ENCODE measurements at places on chromosomes 2 and 18.

DNA sequence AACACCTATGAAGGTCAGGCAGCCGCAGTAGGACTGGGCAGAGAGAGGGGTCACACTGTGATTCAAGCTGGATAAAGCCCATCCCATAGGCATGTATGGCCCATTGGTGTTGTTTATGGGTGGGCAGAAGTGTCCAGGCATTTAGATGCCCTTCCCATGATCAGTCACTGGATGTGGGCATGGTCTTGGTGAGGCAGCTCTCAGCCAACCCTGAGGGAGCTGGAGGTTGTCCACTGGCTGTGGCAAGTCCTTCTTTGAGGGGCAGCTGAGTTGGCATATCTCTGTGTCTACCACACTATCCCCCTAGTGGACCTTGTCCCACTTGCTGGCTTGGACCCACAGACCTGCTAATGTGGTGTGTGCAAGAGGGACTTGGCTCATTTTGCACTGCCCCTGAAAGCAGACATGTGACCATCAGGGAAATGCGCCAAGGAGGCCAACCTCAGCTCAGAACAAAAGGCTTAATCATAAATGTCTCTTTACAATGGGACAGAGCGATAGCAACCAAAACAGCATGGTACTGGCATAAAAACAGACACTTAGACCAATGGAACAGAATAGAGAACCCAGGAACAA lies 82.0 kb downstream of the TMEM17 start:
- DNase-seq, result no peak

- DNase-seq, result no peak
Measured at GRCh38 chr2:3176869-3177255, 200.8 kb downstream of the EIPR1 start.

DNA sequence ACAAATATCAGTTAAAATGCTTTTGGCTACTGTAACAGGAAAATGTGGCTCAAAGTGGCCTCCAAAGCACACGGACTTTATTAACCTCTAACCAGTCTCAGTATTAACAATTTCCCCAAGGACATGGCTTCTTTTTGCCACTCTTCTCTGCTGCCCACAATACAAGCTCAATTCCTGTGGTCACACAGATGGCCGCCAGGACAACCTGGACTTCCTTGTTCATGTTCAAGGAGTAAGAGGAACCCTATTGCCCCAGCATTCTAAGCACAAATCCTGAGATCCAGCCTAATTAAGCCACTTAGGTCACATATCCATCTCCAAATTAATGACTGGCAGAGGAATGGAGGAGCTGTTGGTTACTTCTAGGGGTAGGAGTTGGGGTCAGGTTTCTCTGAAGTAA lies 38.2 kb downstream of the AOX1 start:
- no peak for DNase-seq

DNA sequence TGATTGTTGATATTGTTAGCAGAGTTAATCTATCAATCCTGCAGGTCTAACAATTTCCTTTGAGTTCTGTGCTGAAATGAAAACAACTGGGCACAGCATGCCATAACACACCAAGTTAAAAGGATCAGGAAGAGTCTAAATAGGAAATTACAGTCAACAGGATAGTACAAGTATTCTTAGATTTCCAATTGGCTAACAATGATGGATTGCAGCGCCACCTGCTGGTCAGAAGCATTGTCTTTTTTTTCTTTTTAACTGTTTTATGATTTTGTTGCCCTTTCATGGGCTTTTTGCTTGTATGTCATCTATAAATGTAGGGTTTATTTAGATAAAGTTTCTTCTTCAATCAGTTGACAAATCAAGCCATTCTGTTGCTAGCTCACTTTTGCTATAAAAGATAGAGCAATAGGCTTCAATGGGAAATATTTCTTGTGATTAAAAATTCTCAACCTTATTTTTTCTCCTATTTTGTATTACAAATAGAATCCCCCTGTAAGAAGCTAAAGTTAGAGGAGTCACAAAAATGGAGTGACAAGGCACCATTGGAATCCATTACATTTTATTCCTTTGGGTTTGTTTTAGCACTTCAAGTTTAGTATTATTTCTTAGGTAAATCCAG lies 40.8 kb upstream of the RPRM start:
- DNase-seq, result peak; percentile 6

DNA sequence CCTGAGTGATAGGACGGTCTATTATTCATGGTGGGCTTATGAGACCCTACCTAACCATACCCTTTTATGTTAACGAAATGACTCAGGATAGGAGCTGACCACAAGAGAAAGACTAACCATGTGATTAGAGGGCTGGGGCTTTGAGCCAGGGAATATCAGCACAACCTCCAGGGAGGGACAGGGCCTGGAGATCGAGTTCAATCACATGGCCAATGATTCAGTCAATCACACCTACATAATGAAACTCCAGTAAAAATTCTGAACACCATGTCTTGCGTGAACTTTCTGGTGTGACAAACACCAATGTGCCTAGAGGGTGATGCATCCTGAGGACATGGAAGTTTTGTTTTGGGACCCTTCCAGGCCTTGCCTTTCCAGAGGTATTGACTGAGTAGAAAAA lies 2.2 kb upstream of the TEX51 start:
- DNase-seq, result no peak

DNA sequence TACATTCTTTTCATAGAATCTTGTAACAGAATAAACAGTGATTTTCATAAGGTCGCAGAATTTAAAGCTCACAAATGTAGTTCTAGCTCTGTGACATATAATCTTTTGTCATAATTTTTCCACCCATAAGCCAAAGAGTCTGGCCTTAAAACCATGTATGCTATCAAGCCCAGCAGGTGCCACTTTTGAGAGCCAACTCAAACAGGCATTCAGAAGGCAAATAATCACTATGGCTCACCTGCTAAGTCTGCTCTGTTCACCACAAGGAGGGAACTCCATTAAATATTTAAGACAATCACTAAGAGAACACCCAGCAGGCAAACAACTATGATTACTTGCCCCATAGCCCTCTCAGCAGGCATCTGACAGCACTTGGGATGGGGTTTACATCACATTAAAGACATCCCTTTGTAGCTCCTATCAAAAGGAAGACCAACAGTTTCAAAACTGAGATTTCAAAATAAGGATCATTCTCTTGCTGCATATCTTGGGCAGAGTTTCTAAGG lies 241.6 kb downstream of the PDE11A start:
- DNase-seq, result no peak

DNA sequence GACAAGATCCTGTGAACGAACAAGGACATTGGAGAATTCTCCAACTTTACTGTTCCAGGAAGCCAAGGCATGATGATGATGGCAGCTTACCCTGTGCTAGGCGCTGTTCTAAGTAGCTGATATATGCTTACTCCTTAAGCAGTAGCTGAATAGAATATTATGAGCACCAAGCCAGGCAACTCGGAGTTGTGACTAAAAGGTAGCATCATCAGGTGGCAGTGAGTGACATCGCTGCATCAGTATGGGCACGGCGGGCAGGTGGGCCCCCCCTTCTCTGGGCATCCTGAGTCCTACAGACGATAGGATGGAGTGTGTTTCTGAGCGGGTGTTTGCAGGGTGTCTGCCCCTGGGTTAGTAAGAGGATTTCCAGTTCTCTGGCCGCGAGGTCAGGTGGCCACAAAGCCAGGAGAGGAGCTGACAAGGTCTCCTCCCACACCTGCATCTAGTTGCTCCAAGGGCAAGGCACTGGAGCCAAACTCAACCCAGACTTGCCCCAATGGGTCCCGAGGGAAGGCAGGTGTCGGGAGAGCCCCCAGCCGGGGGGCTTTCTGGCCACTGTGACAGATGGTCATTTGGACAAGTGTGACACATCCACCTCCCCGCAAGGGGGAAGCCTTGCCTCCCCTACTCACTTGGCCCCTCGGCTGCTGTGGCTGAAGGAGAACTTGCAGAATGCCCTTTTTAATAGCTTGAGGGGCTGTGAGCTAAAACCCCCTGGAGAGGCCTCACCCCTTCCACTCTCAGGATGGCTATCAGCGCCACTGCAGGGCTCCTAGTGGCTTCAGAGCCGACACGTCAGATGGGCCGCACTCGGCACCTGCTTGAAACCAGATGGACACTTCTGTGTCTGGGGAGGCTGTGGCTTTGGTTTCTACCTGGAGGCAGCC lies 55.5 kb downstream of the CRACDL start:
- no peak for DNase-seq

- DNase-seq, result no peak
Measured at GRCh38 chr2:171325886-171326585, 107.8 kb downstream of the METTL8 start.

DNA sequence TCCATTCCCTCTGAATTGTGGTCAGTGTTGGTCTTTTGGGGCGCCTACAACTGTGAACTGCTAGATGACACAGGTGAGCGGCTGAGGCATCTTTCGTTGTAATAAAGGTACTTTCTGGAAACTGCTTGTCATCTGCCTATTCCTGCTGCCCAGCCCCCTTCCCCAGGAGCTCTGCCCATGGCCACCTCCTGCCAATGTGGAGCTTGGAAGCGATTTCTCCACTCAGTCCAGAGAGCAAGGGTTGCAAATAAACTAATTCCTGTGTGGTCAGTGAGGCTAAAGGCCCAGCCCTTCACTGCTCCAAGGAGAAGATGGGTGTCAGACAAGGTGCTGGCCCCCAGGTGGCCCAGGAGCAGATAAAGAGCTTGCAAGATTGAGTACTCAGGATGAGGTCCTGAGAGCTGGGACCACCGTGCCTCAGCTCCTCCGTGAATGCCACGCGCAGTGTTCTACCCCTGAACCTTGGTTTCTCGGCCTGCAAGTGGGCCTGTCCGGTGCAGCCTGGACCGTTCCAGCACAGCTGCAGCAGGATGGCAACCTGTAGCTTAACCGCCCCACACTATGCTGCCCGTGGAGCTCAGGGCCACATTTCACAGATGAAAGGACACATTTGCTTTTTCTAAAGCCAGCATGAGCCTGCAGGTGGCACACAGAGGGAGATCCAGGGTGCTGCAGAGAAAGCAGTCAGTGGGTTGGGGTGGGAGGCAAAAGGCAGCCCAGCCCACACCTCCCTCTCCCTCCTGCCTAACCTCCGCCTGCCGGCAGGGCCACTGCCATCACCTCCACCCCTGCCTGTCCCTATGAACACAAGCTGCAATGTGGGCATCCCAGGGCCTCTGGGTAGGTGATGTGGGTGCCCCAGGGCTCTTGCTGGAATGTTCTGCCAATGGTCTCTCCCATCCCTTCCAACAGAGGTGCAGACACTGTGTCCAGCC lies 78.7 kb upstream of the OTOF start:
- DNase-seq, result no peak

Measured in CD14-positive monocyte (primary cell).